ENCODE measurements at places on chromosomes 7 and 10.

- DNase-seq = no peak
These were observed 26.8 kb upstream of the BTBD16 start for GRCh38 chr10:122244001-122244975.

- DNase-seq = no peak
These were observed 37.1 kb downstream of the CPXM2 start for GRCh38 chr10:123854498-123854897.

DNA sequence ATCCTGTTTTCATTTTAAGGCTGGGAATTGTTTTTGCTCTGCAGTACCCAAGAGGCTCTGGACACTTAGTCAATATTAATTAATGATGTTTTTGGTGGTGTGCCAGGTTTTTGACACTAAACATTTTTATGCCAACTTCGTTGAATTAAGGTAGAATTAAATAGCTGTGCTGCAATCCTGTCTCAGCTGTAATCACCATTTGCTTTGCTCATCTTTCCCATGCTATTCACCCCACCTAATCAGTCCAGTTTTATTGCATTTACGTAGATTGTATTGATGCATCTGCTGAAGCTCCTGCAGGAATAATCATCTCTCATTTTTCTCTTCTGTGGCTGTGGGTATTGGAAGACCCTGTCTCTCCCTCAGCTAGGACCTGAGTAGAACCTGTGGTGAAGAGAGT lies 52.6 kb upstream of the TRUB1 start:
- DNase-seq = no peak

- no peak for DNase-seq
These were observed 139.1 kb upstream of the SORCS3 start for GRCh38 chr10:104501864-104502579.

- DNase-seq = no peak
These were observed 64.8 kb upstream of the SVIL start for GRCh38 chr10:29699621-29700020.

DNA sequence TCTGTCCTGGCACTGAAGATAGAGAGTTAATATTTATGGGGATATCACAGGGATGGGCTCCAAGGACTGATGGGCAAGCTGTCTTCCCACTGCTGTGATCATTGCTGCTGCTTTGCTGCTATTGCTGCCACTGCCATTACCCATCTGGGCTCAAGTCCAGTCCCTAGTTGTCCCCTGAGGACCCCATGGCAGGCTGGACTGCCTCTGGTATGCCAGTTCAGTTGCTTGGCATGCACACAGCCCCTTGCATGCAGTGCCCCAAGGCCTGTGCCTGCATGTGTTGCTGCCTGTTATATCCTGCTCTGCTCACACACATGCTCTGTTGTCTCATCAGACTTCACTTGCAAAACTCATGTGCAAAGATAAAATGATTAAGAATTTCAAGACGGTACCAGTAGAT lies 109.5 kb downstream of the ADRA2A start:
- no peak for DNase-seq

DNA sequence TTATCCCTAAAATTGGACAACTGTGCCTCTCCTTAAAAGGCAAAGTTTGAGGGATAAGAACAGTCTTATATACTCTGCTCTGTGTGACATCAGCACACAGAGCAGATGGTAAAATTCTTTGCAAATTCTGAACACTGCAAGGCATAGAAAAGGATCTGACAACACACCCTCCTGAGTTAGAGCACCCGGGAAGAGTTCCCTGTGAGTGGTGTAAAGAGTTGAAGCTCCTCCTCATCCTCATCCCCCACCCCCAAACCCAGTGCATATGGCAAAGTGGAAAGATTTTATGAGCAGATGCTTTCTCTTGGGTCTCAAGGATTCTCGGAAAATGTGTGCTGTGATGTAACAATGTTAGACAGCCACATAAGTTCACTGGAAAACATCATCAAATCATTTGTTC lies 40.0 kb upstream of the DGKI start:
- DNase-seq = no peak

- no peak for DNase-seq
These were observed 3.5 kb downstream of the SP8 start for GRCh38 chr7:20783125-20783699.

DNA sequence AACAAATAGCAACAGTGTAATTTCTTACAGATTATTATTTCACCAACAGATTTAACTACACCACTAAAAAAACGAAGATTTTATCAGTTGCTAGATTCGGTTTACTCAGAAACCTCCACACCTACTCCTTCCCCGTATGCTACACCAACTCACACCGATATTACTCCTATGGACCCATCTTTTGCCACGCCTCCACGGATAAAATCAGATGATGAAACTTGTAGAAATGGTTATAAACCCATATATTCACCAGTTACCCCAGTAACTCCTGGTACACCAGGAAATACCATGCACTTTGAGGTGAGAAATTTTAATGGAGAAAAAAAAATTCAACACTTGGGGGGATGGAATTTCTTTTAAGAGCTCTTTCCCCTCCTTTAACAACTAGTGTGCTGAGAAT lies 92.5 kb downstream of the KMT2E start:
- no peak for DNase-seq

- no peak for DNase-seq
These were observed 165.3 kb downstream of the USP6NL start for GRCh38 chr10:11446133-11446532.

- DNase-seq = no peak
These were observed 6.5 kb downstream of the DUSP5 start for GRCh38 chr10:110504111-110504735.

DNA sequence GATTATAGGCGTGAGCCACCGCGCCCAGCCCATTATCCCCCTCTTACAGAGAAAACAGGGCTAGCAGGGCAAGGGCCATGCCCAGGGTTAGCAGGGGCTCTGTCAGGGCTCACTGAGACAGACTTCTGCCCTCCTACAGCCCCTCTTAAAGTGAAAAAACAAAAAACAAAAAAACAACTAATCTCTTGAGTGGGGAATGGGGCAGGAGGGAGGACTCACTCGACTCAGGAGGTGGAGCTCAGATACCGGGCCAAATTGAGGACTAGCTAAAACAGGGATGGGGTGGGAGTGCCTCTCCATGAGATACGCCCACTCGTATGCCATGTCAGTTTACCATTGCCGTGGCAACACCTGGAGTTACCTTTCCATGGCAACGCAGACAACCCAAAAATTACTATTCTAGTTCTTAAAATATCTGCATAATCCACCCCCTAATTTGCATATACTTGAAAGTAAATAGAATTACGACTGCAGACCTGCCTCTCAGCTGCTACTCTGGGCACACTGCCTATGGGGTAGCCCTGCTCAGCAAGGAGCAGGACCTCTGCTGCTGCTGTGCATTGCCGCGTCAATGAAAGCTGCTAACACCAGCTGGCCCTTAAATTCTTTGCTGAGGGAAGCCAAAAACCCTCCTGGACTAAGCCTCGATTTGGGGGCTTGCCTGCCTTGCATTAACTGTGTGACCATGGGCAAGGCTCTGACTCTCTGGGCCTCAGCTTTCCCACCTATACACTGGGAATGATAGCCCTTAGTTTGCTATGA lies 13.4 kb downstream of the SSC4D start:
- no peak for DNase-seq

GRCh38 chr7:74324531-74325209 lies 35.5 kb downstream of the CLIP2 start:
- no peak for DNase-seq

DNA sequence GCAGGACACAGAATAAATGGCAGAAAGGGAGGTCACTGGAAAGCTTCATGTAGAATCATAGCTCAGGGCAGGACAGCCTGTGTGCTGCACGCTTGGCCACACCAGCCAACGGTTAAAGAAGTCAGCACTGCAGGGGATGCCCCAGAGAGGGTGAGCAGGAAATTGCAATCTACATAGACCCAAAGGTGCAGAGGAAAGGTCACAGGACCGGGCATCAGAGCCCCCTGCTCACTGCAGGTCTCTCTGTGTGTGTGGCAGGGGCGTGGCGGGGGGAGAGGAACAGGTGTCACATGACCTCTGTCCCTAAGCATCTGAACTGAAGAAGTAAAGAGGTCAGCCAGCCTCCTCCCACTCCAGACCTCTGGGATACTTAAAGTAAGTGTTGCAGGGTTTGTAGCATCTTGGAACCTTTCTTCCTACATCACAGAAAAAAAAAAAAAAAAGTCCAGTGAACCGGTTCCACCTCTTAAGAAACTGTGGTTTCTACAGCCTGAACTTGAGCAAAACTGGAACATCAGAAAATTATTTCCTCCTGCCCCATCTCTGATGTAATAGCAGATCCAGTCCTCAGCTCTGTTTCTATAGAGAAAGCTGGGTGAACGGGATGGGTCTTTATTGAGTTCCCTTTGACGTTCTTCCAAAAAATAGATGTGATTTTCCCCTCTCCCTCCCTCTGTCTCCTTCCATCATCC lies 64.3 kb downstream of the RGS10 start:
- no peak for DNase-seq

GRCh38 chr7:24456526-24457218 lies 116.6 kb upstream of the PALS2 start:
- no peak for DNase-seq

DNA sequence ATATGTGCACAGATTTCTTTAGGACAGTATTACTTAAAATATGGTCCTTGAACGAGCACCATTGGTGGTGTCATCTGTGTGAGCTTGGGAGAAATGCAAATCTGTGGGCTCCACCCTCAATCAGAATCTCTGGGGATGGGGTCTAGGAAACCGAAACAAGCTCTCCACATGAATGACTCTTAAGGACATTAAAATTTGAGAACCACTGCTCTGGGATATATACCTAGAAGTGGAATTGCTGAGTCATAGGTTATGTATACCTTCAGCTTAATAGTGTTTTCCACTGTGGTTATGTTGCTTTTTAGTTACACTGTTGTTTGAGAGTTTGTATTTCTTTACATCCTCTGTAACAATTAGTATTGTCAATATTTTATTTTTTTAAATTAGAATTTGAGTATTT lies 24.0 kb downstream of the ZNRF2 start:
- no peak for DNase-seq

DNA sequence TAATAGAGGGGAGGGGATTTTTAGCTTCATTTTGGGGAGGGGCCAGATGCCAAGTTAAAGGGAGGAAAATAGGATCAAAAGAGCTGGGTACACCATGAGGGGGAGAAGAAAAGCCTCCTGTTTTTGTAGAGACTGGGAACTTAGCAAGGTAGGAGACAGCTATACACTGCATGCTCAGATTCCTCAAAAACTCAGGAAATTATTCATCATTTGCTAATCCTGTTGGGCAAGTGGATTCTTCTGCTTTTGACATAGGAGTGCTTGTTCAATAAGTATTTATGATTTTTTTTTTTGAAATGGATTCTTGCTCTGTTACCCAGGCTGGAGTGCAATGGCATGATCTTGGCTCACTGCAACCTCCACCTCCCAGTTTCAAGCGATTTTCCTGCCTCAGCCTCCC lies 73.4 kb downstream of the LYZL2 start:
- no peak for DNase-seq

- no peak for DNase-seq
These were observed 59.5 kb downstream of the FZD1 start for GRCh38 chr7:91323626-91324158.

DNA sequence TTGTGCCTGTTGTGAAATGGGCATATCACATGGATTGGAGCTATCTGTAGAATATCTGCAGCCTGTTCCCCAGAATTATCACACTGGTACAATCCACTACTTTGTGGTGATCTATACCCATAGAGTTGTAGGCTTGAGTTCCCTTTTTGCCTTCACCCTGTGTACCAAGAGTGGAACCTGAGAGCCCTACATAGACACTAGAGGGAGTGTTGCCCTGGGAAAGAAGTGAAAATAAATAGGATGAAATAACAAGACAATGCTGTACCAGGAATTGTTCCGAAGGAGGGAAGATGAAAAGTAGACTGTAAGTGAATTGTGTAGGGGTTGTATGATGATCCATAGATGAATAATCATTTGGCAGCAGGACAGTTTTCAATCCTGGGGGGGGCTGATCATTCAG lies 9.0 kb downstream of the SORCS3 start:
- DNase-seq = no peak

DNA sequence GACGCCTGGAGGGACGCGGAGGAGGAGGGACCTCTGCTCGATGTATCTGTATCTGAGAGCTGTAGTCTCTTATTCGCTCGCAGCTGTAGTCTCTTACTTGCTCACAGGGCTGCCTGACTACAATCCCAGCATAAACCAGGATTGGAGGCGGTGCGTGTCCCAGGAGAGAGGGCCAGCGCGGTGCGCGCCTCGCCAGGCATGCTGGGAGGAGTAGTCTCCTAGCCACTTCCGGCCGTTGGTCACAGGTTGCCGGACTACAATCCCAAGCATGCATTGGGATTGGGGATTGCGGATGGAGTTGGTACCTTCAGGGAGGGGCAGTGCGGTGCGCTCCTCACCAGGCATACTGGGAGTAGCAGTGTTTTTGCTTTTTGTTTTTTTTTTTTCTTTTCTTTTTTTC lies 421.7 kb upstream of the NUPR2 start:
- DNase-seq = no peak

DNA sequence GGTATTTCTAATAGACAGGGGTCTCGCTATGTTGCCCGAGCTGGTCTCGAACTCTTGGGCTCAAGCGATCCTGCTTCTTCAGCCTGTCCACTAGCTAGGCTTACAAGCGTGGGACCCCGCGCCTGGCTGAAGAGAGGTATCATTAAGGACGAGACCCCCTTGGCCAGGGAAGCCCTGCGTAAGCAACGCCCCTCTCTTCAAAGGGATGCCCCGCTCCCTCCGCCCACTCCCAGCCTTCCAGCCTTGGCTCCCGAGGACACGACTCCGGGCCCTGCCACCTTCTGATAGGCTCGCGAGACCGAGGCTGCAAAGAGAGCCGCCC lies 220 bp upstream of the ZKSCAN5 start:
- DNase-seq = no peak

DNA sequence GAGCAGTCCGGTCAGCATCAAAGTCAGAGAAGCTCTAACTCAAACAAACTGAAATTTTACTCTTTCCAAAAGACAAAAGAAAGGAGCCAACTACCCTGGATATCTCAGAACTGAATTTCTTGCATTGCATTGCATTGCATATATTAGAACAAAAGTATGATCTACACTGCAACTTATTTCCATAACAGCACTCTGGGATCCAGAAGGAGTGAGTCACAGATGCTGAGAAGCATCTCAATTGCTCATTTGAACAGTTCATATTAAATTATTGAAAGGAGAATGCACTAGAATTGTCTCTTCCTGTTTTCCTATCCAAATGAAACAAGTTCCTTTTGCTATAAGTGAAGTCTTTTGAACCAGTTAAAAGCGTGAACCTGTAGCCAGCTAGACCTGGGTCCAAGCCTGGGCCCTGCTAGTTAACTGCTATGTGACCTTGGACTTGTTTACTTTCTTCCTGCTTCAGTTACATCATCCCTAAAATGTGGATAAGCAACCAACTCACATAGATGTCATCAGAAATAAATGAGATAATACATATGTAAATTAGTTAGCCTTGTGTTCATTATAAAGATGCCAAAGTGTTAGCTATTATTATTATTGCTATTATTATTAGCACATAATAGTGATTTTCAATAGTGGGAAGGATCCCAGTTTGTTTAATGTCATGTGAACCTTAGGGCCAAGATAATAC lies 184.1 kb downstream of the CREB5 start:
- DNase-seq = no peak
